ENCODE measurements at places on chromosomes 3 and 15.
A peak's percentile ranks its signal among the peaks of the same experiment; 100 is the strongest.

GRCh38 chr3:112357930-112358780, 25.2 kb downstream of the CD200 start:
- DNase-seq, result peak; percentile 35

DNA sequence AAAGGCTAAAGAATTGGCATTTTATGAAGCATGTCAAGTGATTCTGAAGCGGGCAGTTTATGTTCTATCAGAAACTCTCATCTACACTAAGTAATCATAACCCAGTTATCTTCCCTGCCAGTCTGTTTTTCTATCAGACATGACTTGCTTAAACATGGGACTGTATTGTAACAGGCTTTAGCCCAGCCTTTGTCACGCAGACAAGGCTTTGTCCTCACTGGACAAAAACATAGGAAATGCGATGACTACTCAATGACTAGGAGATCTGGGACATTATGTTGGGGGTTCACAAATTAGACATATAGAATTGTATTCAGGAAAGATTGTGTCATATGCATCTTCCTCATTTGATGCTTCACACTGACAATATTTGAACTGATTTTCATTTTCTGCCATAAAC, 115.5 kb downstream of the GADL1 start:
- DNase-seq, result no peak

- no peak for DNase-seq
Observed at GRCh38 chr3:62057339-62058047, 315.9 kb downstream of the FEZF2 start.

GRCh38 chr3:10933470-10933804, 59.1 kb upstream of the SLC6A1 start:
- no peak for DNase-seq

GRCh38 chr15:32908135-32908801, 190.5 kb downstream of the GREM1 start:
- DNase-seq, result no peak

- DNase-seq, result no peak
Observed at GRCh38 chr3:106068795-106069194, 200.0 kb upstream of the CBLB start.

DNA sequence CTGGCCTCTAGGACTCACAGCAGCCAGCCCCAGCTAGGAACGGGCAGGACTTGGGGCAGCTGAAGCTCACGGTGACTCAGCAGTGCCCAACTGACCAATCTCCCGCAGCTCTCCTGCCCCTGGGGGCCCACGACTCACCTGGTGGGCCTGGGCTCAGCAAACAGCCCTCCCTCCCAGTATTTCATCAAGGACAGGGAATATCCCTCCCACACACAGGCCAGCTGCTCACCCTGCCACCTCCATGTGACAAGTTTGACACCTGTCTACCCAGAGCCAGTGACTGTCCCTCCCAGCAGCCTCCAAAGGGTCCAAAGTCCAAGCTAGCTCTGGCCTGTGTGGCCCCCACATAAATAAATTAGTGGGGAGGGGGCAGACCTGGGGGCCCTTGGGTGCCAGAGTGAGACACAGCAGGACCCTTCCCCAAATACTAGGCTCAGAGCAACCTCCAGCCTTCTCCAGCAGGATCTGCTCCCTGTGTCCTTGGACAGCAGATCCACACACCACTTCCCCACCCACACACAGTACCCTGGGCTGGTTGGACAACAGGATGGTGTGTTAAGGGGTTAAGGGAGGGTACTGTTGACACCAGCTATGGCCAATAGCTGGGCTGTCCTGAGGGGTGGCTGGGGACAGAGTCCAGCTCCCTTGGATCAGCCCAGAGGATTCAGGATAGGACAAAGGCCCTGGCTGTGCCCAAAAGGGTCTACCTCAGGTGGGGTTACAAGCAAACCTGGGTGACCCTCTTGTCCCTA, 4.3 kb downstream of the GNAT1 start:
- no peak for DNase-seq

DNA sequence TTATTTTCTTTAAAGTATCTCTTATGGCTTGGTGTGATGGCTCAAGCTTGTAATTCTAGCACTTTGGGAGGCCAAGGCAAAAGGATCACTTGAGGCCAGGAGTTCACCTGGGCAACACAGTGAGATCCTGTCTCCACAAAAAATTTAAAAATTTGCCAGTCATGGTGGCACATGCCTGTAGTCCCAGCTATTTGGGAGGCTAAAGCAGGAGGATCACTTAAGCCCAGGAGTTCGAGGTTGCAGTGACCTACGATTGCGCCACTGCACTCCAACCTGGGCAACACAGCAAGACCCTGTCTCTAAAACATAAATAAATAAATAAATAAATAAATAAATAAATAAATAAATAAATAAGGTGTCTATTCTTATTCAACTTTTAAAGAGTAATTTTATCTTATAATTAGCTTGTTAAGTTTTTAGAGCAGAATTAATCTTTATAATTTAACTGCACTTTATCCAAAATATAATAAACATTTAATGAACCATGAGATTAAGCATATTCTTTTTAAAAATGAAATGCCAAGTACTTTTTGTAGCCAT, 48.0 kb downstream of the KPNA1 start:
- no peak for DNase-seq

GRCh38 chr3:15638891-15639262, 37.3 kb downstream of the BTD start:
- DNase-seq, result no peak

GRCh38 chr3:3015185-3016089, 94.7 kb downstream of the IL5RA start:
- DNase-seq, result no peak

DNA sequence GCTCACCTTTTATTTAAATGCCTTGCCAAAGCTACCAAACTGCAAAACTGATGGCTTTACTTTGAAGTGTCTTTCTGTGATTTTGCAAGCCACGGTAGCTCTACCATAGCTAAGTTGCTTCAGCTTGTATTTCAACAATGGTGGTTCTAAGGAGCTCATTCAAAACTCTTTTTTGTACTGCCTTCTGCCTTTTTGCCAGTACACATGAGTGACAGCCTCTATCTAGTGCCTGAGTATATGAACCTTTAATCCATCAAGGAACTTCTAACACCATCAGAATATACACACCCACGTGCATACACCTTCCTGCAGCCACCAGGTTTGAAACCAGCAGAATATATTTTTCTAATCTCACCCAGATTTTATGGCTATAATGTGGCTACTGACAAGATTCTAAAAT, 10.4 kb upstream of the NR2F2 start:
- DNase-seq, result no peak

DNA sequence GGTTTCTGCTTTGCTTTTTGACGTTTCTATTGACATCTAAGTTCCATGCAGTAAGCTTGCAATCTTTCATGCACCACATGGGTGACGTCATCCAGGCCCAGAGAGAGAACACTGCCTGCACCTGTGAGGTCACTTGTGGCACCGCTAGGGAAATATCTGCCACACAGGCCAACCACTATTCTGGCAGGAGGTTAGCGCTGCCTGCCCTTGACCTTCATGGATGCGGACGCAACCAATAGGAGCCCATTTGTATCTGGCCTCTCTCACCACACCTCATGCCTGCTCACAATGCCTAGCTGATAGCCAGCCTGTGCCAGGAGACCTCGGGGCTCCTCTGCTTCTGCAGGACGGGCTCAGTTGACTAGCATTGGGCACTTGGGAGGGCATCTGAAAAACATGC, 55.8 kb upstream of the PRR23E start:
- DNase-seq, result no peak

GRCh38 chr3:154176036-154176435, 54.8 kb downstream of the ARHGEF26 start:
- no peak for DNase-seq

DNA sequence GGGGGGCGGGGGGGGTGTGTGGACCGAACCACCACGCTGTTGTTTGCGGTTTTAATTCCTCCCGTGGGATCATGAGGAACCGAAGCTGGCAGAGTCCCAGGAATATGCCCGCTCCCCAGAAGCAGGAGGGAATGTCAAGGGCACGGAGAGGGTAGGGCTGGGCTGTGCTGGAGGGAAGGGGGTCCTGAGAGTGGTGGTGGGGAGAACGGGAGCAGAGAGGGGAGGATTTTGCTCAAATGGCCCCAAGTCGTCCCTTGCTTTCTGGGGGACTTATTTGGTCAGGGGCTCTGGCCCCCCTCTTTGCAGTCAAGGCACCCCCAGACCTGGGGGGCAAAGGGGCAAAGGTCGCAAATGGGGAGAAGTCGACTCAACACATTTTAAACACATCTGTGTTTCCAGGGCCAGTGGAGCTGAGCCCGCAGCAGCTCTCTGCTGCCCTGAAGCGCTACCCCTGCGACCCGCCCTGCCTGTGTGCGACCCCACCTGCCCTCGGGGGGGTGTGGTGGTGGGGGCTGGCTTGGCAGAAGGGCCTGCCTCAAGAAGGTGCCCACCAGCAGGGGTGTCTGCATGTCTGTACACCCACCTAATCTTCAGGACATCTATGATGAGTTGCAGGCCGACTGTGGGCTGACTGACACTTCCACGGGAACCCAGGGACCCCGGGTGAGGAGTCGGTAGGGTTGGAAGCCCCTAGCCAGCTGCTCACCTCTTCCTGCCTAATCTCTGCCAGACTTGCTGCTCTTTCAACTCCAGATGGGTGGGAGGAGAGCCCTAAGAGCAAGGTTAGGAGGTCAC, 602 bp upstream of the ATP2B2 start:
- no peak for DNase-seq

DNA sequence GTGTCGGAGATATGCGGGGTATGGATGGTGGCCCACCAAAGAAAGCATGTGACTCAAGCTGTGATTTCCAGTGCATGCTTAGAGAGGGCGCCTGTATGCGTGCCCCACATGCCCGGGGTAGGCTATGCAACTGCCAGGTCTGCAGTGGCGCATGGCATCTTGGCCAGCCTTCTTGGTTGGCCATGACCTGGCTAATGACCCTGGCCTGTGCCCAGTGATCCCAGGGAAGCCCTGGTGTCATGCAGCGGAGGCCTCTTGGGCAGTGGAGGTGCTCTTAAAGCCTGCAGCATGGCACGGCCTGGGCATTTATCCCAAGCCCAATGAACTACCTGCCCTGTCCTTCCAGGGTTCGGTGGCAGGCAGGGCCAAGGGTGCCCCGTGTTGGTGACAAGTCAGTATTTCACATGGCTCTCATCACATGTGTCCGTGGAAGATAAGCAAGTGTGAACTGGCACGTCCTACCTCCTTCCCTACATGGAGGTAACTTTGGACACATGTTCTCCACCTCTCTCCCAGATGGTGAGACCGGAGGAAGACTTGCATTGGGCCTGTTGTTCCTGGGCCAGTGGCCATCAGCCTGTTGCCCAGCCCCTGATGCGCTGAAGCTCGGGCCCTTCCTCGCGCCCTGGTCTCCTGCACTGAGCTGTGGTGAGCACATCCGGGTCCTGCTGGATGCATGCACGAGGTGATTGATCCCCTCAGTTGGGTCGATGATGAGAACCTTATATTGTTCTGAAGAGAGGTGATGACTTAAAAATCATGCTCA, 192.0 kb downstream of the UBE3A start:
- no peak for DNase-seq

DNA sequence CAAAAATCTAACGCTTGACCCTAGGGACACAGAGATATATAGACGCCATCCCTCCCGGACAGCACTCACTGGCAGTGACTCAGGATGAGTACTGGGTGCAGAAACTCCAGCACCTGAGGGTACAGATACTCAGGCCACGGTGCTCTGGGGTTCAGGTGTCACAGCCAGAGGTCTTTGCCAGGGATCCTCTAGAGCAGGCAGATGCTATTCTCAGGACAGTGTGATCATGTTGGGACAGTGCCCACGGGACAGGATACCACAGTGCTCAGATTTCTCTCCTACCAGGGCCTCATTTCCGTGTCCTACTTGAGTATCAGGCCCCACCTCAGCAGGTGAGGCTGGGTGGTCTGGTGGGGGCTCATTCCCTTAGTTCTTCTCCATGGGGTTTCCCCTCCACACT, 34.4 kb downstream of the HOMER2 start:
- DNase-seq, result no peak

DNA sequence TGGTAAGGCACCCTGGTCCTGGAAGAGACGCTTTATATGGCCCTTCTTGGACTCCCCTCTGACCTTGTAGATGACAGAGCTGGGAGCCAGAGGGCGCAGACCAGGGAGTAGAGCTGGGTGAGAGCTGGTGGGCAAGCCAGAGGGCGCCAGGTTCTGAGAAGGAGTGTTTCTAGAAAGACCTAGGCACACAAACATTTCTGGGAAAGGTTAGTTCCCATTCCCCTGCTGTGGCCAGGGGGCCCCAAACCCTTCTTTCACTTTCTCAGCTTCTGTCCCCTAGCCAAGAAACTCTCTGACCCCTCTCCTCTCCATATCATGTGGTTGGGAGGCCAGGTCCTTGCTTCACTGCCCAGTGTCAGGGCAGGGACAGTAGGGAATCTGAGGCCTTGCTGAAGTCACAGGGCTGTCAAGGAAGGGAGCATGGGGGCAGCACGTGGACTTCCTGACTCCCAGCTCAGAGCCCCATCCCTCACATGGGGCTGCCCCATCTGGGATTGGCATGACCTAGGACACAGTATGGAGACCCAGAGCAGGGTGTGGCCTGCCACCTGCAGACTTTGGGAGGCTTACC, 3.6 kb downstream of the HEMK1 start:
- no peak for DNase-seq

DNA sequence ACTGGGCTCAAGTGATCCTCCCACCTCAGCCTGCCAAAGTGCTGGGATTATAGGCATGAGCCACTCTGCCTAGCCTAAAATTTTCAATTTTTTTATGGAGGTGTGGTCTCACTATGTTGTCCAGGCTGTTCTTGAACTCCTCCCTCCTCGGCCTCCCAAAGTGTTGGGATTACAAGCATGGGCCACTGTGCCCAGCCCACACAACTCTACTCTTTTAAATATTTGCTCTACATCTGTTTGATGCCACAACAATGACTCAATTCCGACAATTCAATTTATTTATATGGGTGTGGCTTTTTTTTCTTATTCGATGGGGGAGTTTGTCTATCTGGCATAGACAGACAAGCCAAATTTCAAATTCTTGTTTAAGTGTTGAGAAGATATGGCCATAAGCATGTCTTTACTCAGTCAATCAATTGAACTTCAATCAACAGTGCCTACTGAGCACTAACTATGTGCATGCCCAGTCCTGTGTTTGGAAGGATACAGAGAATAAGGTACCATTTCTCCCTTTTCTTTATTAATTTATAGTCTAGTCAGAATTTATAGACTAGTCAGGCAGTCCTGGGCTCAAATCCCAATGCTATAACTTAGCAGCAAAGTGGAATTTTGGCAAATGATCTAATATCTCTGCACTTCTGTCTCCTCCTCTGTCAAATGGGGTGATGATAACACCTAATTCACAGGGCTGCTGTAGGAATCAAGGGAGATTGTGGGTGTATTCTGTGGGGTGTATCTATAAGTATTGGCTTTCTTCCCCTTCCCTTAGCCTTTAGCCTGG, 54.6 kb upstream of the PIAS1 start:
- DNase-seq, result no peak

- no peak for DNase-seq
Observed at GRCh38 chr3:4218456-4219226, 84.5 kb upstream of the SETMAR start.
